ENCODE measurements at places on chromosomes 3 and 15.

- no peak for DNase-seq
These were observed 100.1 kb downstream of the LRTM1 start for GRCh38 chr3:54827776-54828175.

GRCh38 chr3:184632551-184633236 lies 71.1 kb downstream of the EPHB3 start:
- no peak for DNase-seq

DNA sequence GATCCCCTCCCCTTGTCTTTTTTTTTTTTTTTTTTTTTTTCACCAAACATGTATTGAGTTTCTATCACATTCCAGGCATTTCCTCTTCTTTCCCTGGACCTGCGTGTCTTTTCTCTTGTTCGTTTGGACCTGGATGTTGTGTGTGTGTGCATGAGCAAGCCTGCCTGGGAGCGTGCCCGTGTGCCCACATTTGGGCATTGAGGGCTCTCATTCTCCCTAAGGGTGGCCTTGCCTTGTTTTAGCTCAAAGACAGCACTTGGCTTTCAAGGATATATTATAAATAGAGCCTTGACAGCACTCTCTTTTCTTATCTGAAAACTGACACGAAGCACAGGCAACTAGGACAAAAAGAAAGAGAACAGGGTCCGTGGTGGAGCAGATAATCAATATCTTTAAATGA lies 39.0 kb upstream of the SLC25A26 start:
- DNase-seq = no peak

- DNase-seq = no peak
These were observed 89.6 kb downstream of the POLR2M start for GRCh38 chr15:57796146-57796545.

GRCh38 chr3:49606427-49606826 lies 52.1 kb downstream of the BSN start:
- no peak for DNase-seq

GRCh38 chr3:59481776-59482400 lies 432.1 kb upstream of the CFAP20DC start:
- DNase-seq = no peak

GRCh38 chr3:15787941-15788340 lies 9.8 kb downstream of the ANKRD28 start:
- DNase-seq = no peak

DNA sequence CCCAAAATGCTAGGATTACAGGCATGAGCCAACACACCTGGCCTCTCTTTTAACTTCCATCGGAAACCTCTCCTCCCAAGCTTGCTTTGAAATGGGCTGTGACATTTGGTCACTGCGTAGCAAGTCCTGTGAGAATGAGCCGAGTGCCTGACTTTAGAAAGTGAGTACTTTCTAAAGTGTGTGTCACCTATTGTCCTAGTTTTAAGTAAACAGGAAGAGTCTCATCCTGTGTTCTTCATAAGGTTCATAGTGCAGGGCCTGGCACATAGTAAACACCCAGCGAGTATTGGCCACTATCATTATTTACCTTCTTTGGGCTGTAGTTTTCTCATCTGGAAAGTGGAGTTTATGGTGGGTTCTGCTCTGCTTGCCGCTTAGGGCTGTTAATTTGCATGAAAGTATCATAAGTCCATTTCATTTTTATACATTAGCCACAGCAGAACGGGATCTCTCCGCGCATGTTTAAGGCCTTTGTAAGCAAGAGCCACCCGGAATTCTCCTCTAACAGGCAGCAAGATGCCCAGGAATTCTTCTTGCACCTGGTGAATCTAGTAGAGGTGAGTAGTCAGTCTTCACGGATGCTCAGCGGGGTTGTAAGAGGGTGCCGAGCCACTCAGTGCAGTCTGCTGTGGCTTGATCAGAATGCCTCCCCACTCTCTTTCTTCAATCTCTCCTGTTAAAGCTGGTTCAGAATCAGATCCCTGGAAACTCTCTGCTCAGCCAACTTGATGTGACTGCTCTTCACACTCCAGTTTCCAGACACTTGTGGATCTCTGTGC lies 87.2 kb downstream of the USP13 start:
- DNase-seq = no peak

DNA sequence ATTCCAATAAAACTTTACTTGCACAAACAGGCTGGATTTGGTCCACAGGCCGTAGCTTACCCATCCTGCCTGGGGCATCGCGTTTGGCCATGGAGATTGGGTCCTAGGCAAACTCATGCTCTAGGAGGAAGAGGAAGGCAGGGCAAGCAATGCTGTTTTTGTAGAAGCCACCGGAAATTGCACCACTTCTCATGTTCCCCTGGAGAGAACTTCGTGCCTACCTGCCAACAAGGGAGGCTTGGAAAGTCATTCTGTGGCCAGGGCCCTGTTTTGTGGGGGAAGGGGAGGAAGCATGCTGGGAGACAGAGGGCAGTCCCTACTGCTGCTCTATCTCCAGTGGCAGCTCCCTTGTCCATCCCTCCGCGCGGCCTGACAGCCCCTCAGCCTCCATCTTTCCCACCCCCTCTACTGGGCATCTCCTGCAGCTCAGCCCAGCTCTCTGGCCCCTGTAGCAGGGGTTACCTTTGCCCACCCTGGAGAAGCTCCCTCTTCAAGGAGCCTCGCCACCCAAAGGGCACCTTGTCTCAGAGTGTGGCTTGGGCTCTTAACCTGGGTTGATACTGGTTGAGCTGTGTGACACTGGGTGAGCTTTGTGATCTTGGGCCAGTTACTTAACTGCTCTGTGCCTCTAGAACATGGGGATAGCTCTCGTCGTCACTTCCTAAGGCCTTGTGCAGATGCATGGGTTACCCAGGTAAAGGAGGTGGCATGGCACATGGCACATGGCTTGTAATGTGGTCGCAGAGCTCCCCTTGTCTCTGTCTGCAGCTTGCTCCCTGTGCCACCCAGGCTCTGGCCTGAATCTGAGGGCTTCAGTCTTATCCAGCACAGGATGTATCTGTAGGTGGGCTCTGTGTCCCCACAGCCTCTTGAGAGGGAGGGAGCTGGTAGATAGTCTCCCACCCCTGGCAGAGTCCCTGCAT lies 6.1 kb downstream of the ABTB1 start:
- DNase-seq = no peak

DNA sequence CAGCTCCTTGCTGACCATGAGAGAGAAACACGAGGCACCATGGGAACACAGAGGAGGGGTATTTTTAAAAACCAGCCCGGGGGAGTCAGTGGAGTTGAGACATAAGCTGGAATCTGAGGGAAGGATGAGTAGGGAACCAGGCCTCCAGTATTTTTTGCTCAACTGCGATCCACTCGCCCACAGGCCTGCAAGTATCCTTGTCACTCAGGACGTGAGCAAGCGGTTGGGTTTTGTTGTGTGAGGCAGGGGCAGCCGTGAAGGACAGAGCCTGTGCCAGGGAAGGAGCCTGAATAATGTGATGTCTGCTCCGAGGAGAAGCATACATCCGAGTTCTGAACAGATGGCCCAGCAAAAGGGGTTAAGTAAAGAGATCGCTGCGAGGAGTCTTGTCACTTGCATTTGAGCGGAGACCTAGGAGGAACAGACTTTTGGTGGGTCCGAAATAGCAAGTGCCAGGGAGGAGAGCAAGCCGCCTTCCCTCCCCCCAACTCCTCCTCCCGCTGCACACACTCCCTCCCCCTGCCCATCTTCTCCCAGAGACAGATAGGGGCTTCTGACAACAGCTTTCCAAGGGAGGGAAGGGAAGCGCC lies 20.4 kb upstream of the NTRK3 start:
- DNase-seq = no peak

- no peak for DNase-seq
These were observed 15.7 kb upstream of the PPARG start for GRCh38 chr3:12273045-12273695.

DNA sequence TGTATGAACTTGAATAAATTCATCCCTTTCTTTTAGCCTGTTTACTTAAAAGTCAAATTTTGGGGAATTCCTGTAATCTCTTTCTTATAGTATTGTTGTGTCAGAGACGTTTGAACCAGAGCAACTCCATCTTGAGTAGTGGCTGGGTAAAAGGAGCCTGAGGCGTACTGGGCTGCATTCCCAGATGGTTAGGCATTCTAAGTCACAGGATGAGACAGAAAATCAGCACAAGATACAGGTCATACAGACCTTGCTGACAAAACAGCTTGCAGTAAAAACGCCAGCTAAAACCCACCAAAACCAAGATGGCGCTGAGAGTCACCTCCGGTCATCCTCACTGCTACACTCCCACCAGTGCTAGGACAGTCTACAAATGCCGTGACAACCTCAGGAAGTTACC lies 94.5 kb downstream of the P3H2 start:
- no peak for DNase-seq

- DNase-seq = no peak
These were observed 66.5 kb upstream of the MFGE8 start for GRCh38 chr15:88979674-88980073.

Measured in activated CD8-positive, alpha-beta memory T cell treated with anti-CD3 and anti-CD28 coated beads for 48 hours (primary cell).